Uterus (tissue), 4 donors: ENCODE measurements at places on chromosomes 2 and 18.

DNA sequence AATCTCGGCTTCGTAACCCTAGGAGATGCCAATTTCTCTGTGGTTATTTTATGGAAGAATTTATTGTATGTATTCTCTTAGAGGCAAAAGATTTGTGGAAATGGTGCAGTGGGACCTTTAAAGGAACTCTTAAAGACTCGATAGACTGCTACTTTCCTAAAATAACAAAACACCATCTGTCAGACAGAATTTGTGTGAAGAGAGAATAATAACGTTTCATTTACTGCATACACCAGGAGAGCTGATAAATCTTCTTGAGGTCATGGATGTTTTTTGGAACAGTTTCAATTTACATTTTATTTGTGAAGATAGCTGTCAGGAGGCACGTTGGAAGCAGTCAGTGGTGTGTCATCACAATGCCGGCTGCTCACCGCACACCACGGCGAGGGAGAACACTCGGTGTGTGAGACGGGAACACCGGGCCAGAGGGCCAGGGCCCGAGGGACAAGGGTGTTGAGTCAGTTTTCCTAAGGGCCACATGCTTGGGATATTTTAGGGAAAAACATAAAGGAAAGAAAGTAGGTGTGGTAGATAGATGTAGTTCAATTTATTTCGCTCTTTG, 1681.0 kb upstream of the DDX18 start:
- DNase-seq = no peak

DNA sequence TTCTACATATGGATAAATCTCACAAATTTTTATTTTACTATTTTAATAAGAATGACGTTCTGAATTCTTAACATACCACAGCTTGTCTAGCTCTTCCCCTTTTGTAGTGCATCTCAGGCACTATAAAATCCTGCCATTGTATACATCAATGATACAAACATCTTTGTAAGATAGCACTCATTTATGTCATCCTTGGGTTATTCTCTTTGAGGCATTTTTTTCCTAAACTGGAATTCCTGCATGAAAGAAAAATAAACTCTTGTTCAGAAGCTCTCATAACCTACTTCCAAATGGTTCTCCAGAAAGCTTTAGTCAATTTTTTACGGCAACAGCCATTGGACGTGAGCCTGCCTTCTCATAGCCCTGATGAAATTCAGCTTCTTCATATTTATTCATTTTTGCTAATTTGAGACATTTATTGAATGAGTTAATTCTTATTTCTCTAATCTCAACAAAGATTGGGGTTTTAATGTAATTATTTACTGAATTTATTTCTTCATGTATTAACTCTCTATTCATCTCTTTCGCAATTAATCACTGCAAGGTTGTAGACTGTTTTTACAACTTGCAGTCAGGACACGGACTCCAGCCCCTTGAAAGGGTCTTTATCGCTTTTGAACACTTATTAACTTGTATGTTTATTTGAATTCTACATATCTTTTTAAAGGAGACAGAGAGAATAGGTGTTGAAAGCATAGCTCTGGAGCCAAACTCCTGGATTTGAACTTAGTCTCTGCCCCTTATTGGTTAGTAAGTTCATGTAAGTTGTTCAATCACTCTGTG, 57.6 kb upstream of the PARD3B start:
- DNase-seq = no peak

- no peak for DNase-seq
Observed at GRCh38 chr18:25974630-25975077, 115.8 kb downstream of the SS18 start.

- no peak for DNase-seq
Observed at GRCh38 chr2:225865468-225865867, 466.0 kb downstream of the NYAP2 start.

GRCh38 chr2:212897296-212897695, 254.1 kb downstream of the IKZF2 start:
- DNase-seq = no peak

DNA sequence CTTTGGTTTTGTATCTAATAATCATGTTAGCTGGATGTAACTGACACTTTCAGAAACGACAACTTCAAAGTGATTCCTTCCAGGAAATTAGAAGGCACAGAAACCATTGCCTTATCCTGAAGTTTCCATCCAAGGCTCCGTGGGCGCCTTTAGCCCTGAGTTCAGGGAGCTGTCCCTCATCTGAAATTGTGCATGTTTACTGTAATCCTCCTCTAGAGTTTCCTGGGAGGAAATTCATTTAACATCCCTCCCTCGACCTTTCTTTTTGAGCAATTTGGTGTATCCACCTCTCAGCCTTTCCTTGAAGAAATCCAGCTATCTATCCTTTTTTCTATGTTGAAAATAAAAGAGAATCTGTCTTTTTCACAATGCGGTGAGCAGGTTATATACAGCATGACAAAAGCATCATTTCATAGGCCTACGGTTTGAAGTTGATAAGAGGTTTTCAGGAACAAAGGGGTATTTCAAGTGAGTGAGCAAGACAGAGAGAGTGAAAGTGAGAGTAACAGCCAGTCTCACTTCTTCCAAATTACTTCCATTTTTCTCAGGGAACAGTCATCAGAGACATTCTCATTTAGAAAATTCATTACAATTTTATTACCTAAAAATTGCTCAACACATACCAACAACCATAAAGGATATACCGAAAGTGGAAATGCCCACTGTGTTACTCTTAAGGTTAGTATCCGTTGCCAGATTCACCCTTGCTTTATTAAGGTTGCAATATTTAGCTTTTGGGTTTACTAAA, 167.3 kb downstream of the MREG start:
- no peak for DNase-seq

GRCh38 chr2:70498054-70498453, 55.6 kb downstream of the TGFA start:
- no peak for DNase-seq

- no peak for DNase-seq
Observed at GRCh38 chr18:3037423-3037915, 24.5 kb upstream of the LPIN2 start.

DNA sequence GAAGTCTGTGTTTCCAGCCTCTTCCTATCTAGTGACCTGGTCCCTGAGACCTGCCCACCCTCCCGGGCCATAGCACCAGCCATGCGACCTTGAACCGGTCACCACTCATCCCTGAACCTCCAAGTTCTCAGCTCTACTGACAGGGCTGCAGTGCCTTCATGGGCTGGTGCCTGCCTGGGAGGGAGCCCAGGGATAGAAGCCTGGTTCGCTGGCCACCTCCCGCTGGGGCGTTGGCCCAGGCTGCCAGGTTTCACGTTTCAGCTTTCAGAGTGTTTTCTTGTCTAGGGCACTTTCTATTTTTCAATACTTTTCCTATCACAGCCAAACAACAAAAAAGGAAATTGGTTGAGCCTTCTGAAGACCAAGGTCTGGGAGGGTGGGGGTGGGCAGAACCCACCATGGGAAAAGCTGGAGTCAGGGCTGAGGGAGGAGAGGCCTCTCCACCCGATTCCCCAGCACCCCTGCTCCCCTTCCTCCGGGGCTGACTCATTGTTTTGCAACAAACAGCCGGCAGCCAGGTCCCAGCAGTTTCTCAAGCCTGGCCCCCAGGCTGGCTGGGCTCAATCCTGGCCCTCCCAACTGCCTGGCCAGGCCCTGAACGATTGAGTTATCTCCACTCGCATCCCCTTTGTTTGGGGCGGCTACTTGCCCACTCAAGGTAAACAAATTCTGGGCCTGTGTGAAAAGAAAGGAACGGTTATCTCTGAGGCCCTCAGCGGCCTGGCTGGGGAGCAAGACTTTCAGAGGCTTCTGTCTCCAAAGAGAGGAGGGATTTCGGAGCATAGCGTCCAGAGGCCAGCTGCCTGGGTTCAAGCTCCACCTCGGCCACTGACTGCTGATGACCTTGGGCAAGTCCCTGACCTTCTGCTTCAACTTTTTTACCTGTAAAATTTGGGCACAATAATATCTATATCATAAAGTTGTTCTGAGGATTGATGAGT, 47.5 kb downstream of the ZFP36L2 start:
- DNase-seq = peak; percentile 93

DNA sequence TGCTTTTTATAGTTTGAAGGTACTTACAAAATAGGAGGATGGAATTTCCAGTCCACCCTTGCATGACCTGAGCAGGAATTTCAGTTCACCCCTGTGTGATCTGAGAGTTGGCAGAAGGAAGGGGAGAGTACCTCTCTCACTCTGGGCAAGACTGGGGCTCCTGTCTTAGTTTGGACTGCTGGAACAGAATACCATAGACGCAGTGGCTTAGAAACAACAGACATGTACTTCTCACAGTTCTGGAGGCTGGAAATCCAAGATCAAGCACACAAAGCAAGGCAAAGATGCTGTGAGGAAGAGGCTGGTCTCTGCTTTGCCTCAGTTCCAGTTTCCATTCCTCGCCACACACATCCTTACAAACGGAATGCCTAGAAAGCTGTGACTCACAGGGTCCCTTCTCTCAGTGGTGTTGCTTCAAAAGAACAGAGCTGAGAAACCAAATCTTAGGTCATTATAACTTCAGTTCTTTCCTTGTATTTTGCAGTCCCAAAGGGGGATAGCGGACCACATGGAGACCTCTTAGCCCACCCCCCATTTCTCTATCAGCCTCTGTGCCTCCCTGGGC, 108.8 kb upstream of the HAAO start:
- no peak for DNase-seq

- DNase-seq = no peak
Observed at GRCh38 chr2:202612145-202612544, 22.6 kb upstream of the FAM117B start.

DNA sequence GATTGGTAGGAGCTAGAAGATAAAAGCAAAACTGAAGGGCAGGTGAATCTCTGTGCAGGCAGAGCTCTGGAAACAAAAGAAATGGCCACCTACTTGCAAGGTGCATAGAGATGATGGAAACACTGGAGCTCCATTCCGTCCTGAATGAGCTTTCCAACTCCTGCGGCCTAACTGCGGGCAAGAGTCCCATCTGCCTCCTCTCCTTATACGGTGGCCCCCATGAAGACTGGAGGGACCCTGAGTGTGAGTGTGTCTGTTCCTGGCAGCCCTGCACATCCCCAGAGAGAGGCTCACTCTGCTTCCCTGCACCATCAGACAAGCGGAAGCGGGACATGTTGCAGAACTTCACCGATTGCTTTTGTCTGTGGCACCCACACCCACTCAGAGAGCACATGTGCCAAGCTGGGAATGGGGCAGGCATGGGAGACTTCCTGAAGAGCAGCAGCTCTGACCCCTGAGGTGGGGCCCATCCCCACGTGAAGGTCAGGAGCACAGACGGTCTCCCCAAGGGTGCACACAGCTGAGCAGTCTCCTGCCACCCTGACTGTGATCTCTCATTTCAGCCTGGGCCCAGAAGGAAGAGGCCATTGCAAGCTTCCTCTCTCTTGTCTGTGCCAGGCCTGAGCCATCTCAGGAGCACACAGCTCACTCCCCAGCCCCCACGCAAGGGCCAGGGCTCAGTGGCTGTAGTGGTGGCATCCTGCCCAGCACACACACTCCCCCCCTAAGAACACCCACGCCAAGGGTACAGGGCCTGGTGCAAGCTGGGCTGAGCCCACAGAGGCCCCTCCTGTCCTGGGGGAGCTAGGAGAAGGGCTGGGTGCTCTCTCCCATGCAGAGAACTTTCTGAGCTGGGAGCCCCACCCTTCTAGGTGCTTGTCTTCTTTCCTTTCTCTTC, 75.3 kb downstream of the STPG4 start:
- no peak for DNase-seq

- no peak for DNase-seq
Observed at GRCh38 chr2:39851651-39852110, 72.6 kb upstream of the THUMPD2 start.

DNA sequence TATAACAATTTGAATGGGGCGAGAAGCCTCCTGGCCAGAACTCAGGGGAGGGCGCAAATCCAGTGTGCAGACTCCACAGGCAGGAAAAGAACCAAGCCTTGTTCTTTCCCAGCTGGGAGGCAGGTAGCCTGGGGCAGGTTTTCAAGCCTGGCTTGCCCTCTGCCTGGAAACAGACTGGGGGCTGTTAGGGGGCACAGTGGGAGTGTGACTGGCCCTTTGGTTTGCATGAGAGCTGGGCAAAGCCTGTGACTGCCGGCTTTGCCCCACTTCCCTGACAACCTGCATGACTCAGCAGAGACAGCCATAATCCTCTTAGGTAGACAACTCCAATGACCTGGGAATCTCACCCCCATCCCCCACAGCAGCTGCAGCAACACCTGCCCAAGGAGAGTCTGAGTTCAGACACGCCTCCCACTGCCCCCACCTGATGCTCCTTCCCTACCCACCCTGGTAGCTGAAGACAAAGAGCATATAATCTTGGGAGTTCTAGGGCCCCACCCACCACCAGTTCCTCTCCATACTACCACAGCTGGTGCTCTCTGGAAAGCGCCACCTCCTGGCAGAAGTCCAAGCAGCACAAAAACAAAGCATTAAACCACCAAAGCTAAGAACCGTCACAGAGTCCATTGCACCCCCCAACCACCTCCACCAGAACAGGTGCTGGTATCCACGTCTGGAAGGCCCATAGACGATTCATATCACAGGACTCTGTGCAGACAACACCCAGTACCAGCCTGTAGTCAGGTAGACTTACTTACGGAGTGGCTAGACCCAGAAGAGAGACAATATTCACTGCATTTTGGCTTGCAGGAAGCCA, 402.5 kb downstream of the STK39 start:
- DNase-seq = no peak

DNA sequence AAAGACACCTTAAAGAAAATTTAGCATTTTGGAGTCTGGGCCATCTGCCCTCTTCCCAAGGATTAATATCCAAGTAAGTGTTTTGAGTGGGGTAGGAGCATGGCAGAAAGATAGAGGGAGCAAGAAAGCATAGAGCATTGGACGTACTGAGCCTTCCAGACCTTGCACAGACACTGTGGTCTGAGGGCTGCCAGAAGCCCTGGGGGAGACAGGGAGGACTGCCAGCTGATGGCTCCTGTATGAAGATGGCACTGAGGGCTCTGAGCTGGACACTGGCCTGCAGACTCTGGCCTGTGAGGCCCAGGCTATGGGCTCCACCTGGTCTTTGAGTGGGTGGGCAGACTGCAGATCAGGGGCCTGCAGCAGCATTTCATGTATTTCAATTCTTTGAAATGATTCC, 2.9 kb upstream of the PKDCC start:
- no peak for DNase-seq

- DNase-seq = peak; percentile 14
Observed at GRCh38 chr2:41169744-41170143, 717.9 kb upstream of the SLC8A1 start.

GRCh38 chr2:111624411-111625156, 259.4 kb downstream of the ANAPC1 start:
- DNase-seq = no peak

DNA sequence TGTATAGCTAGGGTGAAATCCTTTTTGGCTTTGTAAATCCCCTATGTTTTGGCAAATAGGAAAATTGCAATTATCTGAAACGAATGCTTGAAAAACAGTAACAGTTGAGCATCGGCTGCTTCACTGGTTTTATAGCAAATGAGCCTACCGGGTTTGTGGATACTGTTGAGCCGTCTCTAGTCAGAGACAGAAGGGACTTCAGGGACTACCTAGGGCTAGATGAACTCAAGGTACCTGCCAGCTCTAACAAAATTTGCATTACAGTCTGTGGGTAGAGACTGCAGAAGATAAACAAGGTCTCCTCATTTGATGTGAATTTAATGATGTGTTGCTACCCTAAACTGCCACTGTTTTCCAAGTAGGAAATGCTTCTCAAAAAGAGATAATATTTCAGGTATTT, 101.1 kb downstream of the EML6 start:
- no peak for DNase-seq

GRCh38 chr2:178882666-178883440, 75.6 kb upstream of the TTN start:
- DNase-seq = no peak

- peak; percentile 78 for DNase-seq
Observed at GRCh38 chr18:2905854-2906703, 59.3 kb downstream of the EMILIN2 start.
